CD8-positive, alpha-beta memory T cell (primary cell): ENCODE measurements at places on chromosomes 16 and 17. TPM values are rescaled to one million over a fixed set of nuclear protein-coding genes. Genes with fewer than 3 reads are reported as not detected.

GRCh38 chr16:19749571-19750080 lies 31.6 kb downstream of the IQCK start:
- DNase-seq: no peak

DNA sequence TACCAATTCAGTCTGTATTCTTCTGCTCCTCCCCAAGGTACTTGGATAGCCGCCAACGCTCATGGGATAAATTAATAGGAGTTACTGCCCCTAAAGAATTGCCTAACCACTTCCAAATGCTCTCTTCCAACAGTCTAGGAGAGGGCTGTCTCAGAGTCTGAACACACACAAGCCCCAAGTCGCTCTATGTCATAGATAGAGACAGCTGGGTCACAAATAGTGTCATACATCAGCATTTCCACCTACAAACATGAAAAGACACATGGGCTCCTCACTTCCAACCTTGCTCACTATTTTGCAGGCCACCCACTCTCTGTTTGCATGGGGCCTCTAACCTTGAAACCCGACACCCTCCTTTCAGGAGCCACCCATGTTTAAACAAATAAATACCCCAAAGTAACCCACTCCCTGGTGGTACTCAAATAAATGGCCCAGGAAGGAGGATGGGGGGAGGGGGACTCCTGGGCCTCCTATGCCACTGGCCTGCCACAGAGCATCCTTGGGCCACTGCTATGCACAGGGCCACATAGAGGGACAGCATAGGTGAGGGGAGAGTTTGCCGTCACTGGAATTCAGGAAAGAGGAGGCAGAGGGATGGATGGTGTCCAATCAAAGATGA lies 265.9 kb downstream of the SOX9 start:
- DNase-seq: no peak

- DNase-seq: no peak
Observed at GRCh38 chr16:75238853-75239541, 12.4 kb downstream of the BCAR1 start.

The CCL16 gene
- not detected for total RNA-seq

- no peak for DNase-seq
Observed at GRCh38 chr16:4450430-4450829, 24.0 kb downstream of the NMRAL1 start.

DNA sequence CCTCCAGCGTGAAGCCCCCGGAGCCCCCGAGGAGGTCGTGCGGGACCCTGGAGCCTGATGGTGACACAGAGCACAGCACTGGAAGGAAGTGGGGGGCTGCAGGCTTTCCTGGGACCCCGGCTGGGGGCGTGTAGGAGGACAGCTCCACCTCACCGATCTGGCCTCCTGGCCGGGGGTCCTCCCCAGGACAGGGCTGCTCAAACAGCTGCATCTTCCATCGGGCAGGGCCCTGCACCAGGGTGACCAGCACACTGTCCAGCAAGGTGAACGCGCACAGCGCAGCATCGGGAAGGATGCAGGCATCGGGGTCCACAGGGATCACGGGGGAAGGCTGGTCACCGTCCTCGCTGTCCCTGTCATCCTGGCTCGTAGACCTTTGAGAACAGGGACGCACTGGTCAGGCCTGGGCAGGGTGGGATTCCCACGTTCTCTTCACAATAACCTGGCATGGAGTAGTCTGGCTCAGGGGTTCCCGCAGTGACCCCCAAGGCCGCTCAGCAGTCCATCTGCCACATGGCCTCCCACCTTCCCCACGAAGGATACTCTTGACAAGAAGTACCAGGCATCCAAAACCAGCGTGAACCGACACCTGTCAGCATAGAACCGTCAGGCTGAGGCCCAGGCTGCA lies 1.2 kb downstream of the FAAP100 start:
- no peak for DNase-seq

The ZPBP2 gene
- total RNA-seq: 0.58 TPM

The ZNF19 gene
- 3.1 TPM for total RNA-seq

DNA sequence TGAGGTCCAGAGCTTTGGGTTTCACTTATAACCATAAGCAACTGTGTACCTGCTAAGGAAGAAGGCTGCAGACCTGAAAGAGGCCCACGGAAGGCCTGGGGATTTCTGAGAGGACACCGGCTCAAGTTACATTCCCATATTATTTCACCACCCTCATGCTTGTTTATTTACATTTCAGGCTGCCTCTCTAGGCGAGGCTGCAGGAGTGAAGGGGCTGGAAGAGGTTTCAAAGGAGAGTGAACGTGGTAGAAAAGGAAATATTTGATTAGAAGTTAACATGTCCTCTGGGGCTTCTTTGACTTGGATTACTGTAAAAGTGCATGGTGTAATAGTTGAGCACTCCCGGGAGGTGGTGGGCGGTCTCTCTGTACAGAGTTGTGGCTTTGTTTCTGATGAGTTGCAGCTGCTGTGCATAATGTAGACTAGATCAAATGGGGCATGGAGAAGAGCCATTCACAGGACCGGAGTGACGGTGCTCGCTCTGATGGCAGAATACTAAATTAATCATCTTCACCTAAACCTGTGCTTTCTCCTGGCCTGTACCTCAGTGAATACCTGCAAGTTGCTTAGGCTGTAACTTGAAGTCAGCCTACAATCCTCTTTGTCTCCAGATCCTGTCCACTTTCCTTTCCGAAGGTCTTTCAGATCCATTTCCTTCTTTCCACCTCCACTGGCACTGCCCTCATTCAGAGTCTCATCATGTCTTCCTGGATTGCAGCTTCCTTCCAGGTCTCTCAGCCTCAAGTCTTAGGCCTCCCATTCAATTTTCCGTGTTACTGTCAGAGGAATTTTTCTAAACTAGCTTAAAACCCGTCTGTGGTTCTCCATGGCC lies 1.9 kb upstream of the CPD start:
- no peak for DNase-seq

The SERPINF2 gene
- 0.33 TPM for total RNA-seq

The KRTAP2-3 gene
- total RNA-seq: not detected

- DNase-seq: peak; percentile 44
Observed at GRCh38 chr16:70395345-70395901, 43.5 kb downstream of the ST3GAL2 start.

The HBA2 gene
- not detected for total RNA-seq

The TBC1D3 gene
- total RNA-seq: not detected

The ALKBH5 gene
- total RNA-seq: 117 TPM

GRCh38 chr16:82412770-82413169 lies 214.0 kb upstream of the CDH13 start:
- no peak for DNase-seq

- no peak for DNase-seq
Observed at GRCh38 chr17:68432086-68432864, 25.0 kb downstream of the WIPI1 start.

The HSD11B2 gene
- 1.5 TPM for total RNA-seq

The RNF112 gene
- total RNA-seq: 0.18 TPM

- no peak for DNase-seq
Observed at GRCh38 chr16:84732674-84733352, 33.0 kb downstream of the USP10 start.

- no peak for DNase-seq
Observed at GRCh38 chr17:539766-540165, 174.9 kb downstream of the VPS53 start.

The WNT9B gene
- total RNA-seq: not detected

- DNase-seq: no peak
Observed at GRCh38 chr17:44084131-44084538, 13.6 kb downstream of the G6PC3 start.

DNA sequence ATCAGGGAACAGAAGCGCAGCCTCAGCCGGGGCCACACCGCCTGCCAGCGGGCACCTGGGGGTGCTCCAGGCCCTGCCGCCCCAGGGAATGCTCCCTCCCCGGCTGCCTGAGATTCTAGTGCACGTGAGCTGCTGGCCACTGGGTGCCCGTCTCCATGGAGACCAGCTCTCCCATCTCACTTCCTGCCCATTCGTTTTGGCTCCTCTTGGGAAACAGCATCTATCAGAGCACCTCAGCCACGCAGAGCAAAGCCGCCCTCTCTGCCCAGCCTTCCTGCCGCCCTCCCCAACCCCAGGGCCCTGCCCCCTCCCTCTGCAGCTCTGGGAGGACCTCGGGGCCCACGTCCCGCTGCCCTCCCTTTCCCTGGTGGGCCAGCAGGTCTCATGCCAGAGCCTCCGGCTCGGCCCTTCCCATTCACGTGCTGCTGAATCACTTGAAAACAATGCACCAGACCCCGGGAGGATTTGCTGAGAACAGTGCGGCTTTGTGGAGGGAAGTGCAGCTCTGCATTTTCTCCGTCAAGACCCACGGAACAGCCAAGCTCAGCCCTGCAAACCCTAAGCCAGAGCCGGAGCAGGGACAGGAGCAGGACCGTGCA lies 19.4 kb downstream of the CEP295NL start:
- DNase-seq: no peak

DNA sequence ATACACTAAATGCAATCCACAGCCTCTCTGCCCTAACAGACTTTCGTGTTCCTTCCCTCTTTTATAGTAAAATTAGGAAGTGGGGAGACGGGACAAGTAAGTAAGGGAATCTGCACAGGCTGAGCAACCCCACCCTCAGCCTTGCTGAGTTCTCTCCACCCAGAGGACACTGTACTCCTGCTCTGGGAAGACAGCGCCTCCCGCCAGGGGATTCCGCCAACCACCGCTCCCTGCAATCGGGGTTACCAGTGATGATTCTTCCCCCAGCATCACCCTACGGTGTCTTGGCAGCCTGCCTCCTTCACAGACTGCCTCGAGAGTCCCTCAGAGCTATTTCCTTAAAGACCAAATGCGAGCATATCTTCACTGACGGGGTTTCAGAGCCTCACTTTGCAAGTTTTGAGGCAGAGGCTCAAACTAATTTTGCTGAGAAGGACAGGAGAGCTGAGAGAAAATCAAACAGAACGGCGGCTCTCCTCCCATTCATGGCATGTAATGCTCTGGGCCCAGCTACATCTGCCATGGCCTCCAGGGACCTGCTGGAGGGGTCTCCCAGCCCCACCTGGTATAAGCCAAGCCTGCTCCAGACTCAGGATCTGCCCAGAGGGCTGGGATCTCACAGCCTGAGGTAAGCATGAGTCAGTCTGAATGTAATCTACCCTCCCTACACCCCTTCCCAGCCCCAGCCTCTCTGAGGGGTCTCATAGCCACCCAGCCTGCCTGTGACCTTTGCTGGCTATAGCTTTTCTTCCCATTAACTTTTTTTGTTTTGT lies 22.7 kb upstream of the ASGR2 start:
- DNase-seq: no peak

GRCh38 chr16:90043526-90043925 lies 24.3 kb upstream of the DBNDD1 start:
- DNase-seq: no peak

DNA sequence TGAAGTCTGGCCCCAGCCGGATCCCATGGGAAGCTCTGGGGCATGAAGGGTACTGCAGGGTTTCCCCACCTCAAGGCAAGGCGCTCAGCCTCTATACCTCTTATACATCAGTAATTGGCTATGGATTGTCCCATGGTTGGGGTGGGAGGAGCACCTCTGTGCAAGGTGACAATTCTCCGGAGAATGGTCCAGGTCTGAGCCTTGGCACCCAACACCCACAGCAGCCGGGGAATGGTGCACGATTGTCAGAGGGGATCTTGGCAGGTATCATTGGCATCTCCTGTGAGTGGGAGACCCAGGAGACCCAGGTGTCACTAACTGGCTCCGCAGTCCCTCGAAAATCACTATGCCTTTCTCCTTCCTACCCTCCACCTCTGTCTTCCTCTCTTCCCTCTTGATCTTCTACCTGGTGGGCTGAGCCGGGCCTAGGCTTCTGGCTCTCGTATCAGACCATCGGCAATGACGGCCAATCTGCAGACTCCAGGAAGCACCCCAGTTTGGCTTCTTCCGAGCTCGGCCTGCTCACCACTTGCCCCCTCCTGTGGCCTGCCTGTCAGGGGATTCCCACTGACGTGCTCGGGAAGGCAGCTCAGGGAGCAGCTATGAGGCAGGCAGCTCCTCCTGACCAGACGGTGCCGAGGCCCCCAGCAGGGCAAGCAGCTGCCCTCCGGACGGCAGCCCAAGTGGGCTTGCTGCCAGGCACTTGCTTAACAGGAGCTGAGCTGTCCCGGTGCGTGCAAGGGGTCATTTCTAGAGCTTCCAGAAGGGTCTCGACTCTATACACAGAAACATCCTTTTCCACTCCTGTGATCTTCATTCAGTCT lies 10.0 kb upstream of the CALB2 start:
- no peak for DNase-seq

DNA sequence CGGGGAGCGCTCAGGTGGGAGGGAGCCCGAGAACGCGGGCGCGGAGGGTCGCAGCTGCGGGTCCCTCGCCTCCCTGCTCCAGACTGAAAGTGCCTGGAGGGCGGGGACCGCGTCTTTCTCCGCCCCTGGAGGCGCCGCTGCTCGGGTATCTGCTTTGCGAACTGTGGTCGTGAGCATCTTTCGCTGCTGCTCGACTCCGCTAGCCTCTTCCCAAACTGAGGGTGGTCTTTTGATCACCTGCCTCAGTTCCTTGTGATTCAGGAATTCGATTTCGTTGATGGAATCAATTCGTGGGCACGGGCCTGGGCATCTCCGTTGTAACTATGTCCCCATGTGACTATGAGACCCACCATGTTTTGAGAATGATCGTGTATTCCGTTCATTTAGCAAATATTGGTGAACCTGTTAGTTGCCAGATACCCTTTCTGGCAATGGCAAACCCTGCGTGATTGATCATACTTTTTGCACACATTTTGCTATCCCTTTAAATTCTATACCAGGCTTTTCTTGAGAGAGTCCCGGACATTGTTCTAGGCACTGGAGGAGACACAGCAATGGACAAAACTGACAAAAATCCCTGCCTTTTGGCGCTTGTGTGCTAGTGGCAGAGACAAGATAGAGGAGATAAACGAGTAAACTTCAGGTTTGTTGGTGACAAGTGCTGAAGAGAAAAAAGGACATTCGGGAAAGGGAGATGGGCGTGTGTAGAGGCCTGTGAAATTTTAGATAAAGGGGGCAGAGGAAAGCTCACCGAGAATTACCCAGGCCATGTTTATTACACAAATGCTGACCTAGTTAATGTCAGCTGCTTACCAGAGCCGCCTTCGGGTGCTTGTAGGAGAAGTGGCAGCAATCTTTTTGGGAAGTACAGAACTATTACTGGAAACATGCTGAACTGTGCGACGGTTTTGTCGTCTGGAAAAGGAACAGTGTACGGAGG lies 948 bp downstream of the UTP18 start:
- no peak for DNase-seq

The ZC3H7A gene
- 51.9 TPM for total RNA-seq

GRCh38 chr16:4685776-4686496 lies 7.4 kb upstream of the NUDT16L1 start:
- no peak for DNase-seq
